ENCODE measurements at places on chromosomes 12 and 14.
A peak's percentile ranks its signal among the peaks of the same experiment; 100 is the strongest.

- no peak for DNase-seq
Measured at GRCh38 chr12:11787933-11788849, 138.7 kb downstream of the ETV6 start.

GRCh38 chr12:76199808-76200207 lies 115.3 kb upstream of the NAP1L1 start:
- no peak for DNase-seq

- no peak for DNase-seq
Measured at GRCh38 chr14:105026033-105026785, 5.3 kb upstream of the CDCA4 start.

DNA sequence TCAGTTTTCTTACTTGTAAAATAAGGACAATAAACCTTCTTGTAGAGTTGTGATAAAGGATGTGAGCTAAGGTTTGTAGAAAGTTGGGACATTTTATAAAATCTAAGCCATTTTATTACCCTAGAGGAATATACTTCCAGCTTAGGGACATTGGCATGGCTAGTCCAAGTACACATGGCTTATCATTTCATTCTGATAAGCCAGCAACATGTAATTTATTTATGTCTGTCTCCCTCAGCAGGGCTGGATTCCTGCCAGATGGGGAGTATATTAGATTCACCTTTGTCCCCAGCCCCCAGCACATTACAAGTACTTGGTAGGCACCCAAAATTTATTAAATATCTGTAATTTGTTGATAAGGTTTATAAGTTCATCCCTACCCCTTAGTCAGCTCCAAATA lies 6.3 kb upstream of the ATG14 start:
- no peak for DNase-seq

DNA sequence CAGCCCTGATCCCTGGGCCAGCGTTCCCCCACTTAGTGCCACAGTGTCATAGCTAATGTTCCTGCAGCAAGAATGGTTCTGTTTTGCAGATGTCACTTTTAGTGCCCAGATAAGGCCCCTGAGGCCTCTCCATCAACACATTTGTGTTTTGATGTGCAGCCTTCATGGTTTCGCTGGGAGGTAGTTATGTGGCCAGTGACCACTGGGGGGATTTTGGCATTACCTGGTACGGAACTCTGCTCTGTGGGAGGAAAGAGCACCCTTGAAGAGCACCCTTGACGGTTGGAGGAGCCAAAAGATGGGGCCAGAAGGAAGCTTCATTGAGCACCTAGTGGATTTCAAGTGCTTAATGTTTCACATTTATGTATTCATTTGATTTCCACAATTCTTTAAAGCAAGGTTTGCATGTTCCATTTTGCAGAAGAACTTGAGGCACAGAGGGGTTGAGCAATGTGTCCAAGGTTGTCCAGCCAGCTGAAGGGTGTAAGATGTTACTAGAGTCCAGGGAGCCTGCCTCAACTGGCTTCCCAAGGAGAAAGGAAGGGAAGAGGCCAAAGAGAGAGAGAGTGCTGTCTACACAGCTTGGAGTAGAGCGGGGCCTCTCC lies 13.0 kb downstream of the SERPINA11 start:
- DNase-seq = no peak

GRCh38 chr12:122834921-122835749 lies at the start of gene HIP1R:
TSS of gene HIP1R (plus strand) at chr12:122835457. CDS start at chr12:122835551, 94 bp downstream.
- peak; percentile 62 for DNase-seq

DNA sequence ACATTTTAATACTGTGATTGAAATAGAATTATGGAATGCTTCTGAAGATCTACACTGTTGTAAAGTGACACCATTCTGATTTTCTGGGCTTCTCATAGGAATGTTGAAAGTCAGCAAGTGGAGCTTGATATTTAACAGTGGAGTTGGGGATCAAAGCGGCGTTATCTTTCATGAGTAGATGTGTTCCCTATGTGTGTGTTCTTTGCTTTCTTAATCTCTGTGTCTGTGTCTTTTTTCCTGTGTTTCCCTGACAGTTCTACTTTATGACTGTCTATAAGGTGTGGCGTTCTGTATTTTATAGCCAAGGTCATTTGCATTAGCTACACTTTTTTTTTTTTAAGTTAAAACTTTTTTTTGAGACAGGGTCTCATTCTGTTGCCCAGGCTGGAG lies 24.7 kb downstream of the SYNE2 start:
- DNase-seq = no peak

DNA sequence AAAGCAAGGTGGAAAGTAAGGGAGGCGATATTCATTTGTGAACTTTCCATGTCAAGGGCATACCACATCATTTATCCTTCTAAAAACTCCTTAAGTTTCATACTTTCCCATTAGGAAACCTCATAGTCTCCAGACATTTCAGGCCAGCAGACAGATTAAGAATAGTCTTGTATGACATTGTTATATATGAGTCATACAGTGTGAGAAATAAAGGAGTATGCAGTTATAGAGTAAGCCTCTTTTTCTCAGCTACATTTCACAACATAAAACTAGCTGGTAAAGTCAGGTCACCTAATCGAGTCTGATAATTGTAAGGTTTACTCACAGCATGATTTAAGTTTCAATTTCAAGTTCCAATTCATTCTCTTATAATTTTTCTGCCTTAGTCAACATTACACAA lies 164.3 kb downstream of the GRIP1 start:
- DNase-seq = no peak

Measured in activated CD4-positive, alpha-beta T cell treated with anti-CD3 and anti-CD28 coated beads for 4 hours (primary cell).